ENCODE measurements at places on chromosomes 6 and 20. TPM values are rescaled to one million over a fixed set of nuclear protein-coding genes. Genes with fewer than 3 reads are reported as not detected.

- DNase-seq: peak; percentile 73
These were observed 10.6 kb downstream of the REM1 start for GRCh38 chr20:31485450-31486339.

DNA sequence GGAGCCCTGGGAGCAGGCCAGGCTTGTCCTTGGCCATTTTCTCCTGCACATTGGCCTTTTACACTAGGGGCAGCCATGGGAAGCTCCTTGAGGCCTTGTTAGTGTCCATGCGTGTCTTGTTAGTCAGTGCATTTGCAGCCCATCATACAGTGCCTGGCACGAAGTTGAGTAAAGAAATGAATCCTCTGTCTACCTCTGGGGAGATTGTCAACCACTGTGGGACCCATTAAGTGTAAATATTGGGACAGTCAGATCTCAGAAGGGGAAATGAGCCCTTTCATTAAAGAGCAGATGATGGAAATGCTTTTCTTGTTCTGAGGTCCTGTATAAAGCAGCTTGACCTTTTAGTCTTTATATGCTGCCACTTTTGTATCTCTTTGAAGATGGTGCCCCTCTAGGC, 33.9 kb downstream of the SOBP start:
- no peak for DNase-seq

DNA sequence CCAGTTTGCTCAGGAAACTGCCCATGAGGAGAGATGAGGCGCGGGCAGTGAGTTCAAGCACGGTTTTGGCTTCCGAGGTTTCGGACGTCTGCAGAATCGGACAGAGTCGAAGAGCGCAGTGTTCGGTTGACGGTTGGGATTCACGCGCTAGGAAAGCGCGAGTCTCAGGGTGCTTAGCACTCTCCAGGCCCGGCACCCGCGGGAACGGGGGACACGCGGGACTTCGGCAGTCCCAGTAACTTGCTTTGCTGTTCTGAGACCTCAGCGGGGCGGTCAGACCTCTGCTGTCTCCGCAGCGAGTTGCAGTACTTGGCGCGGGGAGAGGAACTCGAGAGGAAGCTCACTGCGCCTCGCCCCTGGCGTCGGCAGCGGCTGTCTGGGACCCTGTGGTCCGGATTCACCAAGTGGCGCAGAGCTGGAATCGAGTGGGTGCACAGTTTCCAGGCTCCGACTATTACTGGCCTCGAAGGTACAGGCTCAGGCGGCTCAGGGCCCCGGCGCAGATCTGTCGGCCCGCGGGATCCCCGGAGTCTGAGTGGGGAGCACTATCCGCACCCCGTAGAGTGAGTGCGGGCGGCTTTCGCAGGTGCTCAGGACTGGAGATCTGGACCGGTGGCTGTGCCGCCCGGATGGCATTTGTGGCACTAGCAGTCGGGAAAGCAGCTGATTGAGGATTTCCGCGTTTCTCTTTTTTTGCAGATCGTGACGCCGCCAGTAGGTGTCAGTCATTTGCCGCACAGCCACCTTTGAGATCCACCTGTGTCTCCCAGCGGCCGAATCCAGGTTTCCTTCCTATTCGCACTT, at the start of gene POM121L2:
POM121L2 (minus strand) TSS at position 128 of the 804 bp plus-strand sequence; CDS start at position 25, 103 bp downstream.
- peak; percentile 83 for DNase-seq

- no peak for DNase-seq
These were observed at the start of gene EEF1A2 for GRCh38 chr20:63498960-63499337. Gene EEF1A2, minus strand, starts transcription at chr20:63499083. Its CDS starts 1,320 bp downstream, at chr20:63497763.

- peak; percentile 77 for DNase-seq
These were observed 6.0 kb downstream of the AFDN start for GRCh38 chr6:167832497-167833395.

GRCh38 chr20:23515250-23515939, 24.5 kb downstream of the CST8 start:
- DNase-seq: no peak

DNA sequence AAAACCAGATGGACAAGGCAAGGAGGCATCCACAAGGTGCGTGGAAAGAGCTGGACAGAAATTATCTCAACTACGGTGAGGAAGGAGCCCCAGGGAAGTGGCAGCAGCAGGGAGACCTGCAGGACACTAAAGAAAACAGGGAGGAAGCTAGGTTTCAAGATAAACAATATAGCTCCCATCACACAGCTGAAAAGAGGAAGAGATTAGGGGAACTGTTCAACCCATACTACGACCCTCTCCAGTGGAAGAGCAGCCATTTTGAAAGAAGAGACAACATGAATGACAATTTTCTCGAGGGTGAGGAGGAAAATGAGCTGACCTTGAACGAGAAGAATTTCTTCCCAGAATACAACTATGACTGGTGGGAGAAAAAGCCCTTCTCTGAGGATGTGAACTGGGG, 26.8 kb downstream of the TRMT6 start:
- DNase-seq: no peak

DNA sequence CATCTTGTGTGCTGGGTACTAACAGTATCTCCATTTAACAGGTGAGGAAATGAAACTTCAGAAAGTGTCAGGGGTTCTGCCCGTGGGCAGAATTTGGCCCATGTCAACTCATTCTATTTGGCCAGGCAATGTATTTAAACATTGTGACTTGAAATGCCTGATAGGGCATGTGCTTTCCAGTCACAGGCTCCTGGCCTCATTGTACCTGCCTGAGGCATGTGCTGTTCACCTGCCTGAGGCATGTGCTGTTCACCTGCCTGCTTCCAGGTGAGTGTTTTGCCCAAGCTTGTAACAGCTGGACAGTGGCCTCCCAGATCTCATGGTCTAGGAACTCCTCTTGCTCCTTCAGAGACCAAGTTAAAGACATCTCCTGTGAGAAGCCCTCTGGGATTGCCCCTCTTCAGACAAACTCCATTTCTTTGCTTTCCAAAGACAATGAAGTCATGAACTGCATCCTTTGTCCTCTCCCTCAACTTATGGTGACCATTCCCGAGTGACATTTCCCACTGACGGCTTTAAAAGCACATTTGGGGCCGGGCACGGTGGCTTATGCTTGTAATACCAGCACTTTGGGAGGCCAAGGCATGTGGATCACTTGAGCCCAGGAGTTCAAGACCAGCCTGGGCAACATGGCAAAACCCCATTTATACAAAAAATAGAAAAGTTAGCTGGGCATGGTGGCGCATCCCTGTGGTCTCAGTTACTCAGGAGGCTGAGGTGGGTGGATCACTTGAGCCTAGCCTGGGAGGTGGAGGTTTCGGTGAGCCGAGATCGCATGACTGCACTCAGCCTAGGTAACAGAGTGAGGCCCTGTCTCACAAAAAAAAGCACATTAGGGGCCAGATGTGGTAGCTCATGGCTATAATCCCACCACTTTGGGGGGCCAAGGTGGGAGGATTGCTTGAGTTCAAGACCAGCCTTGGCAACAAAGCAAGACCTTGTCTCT, 48.7 kb downstream of the BCAS4 start:
- DNase-seq: no peak

- DNase-seq: no peak
These were observed 79.3 kb upstream of the AGPAT4 start for GRCh38 chr6:161353208-161353613.

GRCh38 chr20:63893999-63894357, 948 bp upstream of the DNAJC5 start:
- peak; percentile 33 for DNase-seq

GRCh38 chr6:38997128-38997761, 51.3 kb upstream of the GLP1R start:
- DNase-seq: peak; percentile 18

DNA sequence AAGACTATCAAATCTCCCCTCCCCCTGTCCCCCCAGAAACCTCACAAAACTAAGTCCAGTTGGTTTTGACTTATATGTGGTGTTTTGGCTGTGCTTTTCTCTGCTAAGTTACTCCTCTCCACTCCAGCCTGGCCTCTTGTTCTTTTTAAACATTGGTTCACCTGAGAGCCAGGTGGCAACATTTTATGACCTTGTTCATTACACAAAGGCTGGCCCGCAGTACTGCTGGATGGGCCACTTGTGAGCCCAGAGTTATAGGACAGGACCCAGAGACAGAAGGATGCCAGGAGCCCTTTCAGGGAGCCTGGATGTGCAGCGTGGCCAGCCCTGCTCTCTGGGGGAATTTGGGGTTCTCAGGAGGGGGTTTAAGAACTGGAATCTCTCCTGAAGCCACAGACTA, 90.0 kb downstream of the RAMACL start:
- DNase-seq: no peak

DNA sequence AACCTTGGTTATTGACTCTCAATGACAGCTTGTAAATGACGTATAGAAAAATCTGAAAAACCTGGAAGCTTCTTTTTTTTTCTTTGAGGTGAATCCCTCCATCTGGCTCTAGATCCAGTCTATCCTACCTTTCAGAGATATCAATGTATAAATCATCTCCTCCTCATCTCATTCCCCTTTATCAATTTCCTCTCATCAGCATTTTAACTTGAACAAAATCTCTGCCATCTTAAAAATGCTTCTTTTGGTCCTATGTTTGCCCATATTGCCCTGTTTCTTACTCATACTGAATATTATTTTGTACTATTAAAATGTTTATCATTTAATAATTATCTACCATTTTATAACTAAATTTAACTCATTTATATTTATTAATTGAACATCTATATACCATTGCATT, 306.7 kb upstream of the TSHZ2 start:
- no peak for DNase-seq

DNA sequence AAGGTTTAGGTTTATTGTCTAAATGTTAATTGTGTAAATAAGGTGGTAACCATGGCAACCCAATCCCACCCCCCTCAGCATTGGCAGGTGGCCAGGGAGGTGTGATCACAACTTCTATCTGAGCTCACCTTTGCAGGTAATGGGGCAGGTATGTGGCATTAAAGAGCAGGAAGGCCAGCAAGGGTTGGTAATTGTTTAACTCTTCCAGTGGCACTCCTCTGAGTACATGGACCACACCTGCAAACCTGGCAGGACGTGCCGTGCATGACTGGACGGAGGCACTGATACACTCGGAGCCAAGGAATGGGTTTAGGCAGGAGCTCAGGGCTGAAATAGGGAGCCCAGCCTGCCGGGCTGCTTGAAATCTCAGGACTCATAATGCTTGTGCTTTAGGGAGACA, 107.0 kb upstream of the BMP2 start:
- DNase-seq: peak; percentile 90

Gene SPATA2
- polyA plus RNA-seq: 14.4 TPM

Gene INSM1
- 8.2 TPM for polyA plus RNA-seq

Gene RIPOR3
- polyA plus RNA-seq: 9.3 TPM

Gene WTAP
- 99.7 TPM for polyA plus RNA-seq

Gene FAXC
- polyA plus RNA-seq: 4.9 TPM

Gene MRAP2
- 1.7 TPM for polyA plus RNA-seq

Gene CDK5RAP1
- 32.5 TPM for polyA plus RNA-seq
